ENCODE measurements at places on chromosomes 12 and 14. TPM values are rescaled to one million over a fixed set of nuclear protein-coding genes. Genes with fewer than 3 reads are reported as not detected.
A peak's percentile ranks its signal among the peaks of the same experiment; 100 is the strongest.

DDX11 gene
- total RNA-seq: 96.2 TPM

KRT74 gene
- total RNA-seq: not detected

CLEC2A gene
- not detected for total RNA-seq

KRT6C gene
- total RNA-seq: not detected

DNA sequence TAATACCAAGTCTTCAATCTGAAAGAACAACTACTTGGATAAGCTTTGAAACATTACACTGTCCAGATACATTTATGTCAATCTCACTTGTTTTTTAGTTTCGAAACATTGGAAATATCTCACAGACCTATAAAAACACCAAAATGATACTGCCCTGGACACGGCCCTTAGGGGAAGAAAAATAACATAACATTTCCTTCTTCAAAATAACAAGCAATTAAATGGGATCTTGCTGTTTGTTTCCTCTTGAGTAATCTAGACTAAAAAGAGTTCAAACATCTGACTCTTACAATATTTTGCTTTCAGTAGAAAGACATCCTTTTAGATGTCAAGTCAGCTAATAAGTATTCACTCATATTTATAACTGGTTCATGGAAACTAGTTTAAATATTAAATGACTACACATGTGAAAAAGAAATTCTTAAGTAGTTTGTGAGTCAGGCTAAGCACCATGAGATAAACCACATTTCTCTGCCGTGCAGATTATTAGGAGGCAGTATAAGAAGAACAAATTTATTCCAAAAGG, 87.5 kb downstream of the EPS8 start:
- no peak overlapping the region for H3K4me3 ChIP-seq
- DNase-seq: no peak
- no peaks in the 10 kb centered on the region for H3K36me3 ChIP-seq
- peaks cover 28% of the 10 kb centered on the region for H3K4me1 ChIP-seq
- H3K27me3 ChIP-seq: no peaks in the 10 kb centered on the region

GRCh38 chr14:55077170-55078151, 26.0 kb downstream of the MAPK1IP1L start:
- no peaks in the 10 kb centered on the region for H3K27me3 ChIP-seq
- H3K27ac ChIP-seq: no peak overlapping the region
- DNase-seq: no peak
- no peaks in the 10 kb centered on the region for H3K36me3 ChIP-seq

- no peak for DNase-seq
- peak overlapping the region; percentile 67 for H3K27ac ChIP-seq
- H3K4me3 ChIP-seq: peak overlapping the region; percentile 60
- peaks cover 14% of the 10 kb centered on the region for H3K27me3 ChIP-seq
- H3K4me1 ChIP-seq: peaks cover 24% of the 10 kb centered on the region
Measured at GRCh38 chr12:27968972-27969623, 3.4 kb downstream of the PTHLH start.

- no peak overlapping the region for H3K4me3 ChIP-seq
- no peak for DNase-seq
- no peak overlapping the region for H3K27ac ChIP-seq
- H3K36me3 ChIP-seq: no peaks in the 10 kb centered on the region
Measured at GRCh38 chr14:64970041-64970440, 2.1 kb downstream of the RAB15 start.

- peak overlapping the region; percentile 88 for H3K4me3 ChIP-seq
- peak overlapping the region; percentile 86 for H3K27ac ChIP-seq
- no peaks in the 10 kb centered on the region for H3K27me3 ChIP-seq
- no peak for DNase-seq
- H3K4me1 ChIP-seq: peaks cover 3% of the 10 kb centered on the region
Measured at GRCh38 chr12:118377884-118378470, 1.6 kb downstream of the SUDS3 start.

DNA sequence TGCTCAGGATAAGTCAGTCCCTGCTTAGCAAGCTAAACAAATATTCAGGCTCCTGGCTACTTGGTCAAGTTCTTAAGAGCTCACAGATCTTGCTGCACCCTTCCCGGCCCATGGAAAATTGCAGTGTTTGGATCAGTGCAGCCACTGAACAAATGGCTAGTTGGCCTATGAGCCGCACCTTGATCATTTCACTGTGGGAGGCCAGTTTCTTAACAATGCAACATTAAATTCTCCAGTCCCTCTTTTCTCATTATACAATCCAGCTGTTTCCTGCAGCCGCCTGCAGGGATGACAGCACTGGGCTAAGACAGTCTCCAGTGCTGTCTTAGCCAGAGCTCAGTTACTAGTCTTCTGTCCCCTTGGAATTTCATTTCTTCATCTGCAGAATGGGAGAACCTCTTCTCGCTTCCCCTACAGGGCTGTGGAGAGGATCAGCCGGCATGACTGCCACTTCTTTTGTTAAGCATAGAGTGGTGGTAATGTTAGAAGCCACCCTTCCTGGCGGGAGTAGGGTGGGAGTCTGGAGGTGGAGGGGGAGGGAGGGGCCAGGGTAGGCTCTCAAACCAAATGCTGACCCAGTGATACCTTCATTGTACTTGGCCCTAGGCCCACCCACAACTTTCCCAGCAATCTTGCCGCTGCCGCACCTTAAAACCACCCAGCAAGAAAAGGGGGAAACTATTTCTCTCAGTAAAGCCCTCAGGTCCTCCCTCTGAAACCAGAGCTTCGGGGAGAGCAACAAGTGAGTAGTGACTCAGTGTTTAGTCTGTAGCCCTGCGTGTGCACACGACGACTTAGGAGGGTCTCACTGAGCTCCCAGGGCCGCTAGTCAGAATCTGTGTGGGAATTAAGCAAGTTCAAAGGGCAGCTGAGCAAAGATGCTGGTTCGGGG, 145.7 kb downstream of the NUAK1 start:
- H3K27me3 ChIP-seq: no peaks in the 10 kb centered on the region
- no peak overlapping the region for H3K27ac ChIP-seq
- no peaks in the 10 kb centered on the region for H3K36me3 ChIP-seq
- H3K4me3 ChIP-seq: no peak overlapping the region
- H3K4me1 ChIP-seq: no peaks in the 10 kb centered on the region
- no peak for DNase-seq

- no peak for DNase-seq
- H3K27me3 ChIP-seq: no peaks in the 10 kb centered on the region
- no peak overlapping the region for H3K27ac ChIP-seq
- no peak overlapping the region for H3K4me3 ChIP-seq
Measured at GRCh38 chr12:4135919-4136605, 137.5 kb upstream of the CCND2 start.

DNA sequence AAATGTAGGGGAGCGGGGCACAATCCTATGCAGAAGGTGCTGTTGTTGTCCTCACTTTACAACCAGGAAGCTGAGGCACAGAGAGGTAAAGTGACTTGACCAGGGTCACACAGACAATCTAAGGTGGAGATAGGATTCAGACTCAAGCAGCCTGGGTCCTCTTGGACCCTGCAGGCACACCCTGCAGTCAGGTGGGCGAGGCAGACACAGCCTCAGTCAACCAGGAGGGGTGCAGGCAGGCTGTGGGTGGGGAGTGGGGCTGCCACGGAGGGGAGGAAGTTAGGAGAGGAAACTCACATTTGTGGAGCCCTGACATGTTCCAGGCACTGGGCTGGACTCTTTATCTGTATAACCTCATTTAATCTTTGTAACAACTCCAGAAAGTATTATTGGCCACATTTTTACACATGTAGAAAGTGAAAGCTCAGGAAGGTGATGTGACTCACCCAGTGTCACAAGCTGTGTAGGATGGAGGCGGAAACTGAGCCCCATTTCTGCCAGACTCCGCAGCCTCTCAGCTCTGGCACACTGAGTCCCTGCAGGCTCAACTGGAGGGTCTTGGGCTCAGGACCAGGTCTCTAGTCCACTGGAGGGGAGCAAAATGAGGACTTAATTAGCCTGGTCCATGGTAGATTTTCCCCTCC, 24.9 kb upstream of the CHGA start:
- H3K27me3 ChIP-seq: no peaks in the 10 kb centered on the region
- H3K27ac ChIP-seq: no peak overlapping the region
- H3K4me1 ChIP-seq: no peaks in the 10 kb centered on the region
- no peaks in the 10 kb centered on the region for H3K36me3 ChIP-seq
- H3K4me3 ChIP-seq: no peak overlapping the region

DNA sequence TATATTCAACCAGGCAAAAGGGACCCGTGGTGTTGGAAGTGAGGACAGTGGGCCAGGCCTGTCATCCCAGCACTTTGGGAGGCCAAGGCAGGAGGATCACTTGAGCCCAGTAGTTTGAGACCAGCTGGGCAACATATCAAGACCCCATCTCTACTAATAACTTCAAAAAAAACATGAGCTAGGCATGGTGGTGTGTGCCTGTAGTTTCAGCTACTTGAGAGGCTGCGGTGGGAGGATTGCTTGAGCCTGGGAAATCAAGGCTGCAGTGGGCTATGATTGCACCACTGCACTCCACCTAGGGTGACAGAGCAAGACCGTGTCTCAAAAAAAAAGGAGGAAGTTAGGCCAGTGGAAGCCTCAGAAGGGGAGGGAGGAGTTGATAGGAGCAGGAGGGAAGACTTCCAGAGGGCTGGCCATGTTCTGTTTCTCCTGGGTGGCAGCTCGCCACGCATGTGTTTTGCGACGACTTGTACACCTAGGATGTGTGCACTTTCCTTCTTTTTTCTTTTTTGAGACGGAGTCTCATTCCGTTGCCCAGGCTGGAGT, 10.1 kb downstream of the SLC25A29 start:
- no peak overlapping the region for H3K27ac ChIP-seq
- H3K27me3 ChIP-seq: no peaks in the 10 kb centered on the region
- no peak for DNase-seq

DNA sequence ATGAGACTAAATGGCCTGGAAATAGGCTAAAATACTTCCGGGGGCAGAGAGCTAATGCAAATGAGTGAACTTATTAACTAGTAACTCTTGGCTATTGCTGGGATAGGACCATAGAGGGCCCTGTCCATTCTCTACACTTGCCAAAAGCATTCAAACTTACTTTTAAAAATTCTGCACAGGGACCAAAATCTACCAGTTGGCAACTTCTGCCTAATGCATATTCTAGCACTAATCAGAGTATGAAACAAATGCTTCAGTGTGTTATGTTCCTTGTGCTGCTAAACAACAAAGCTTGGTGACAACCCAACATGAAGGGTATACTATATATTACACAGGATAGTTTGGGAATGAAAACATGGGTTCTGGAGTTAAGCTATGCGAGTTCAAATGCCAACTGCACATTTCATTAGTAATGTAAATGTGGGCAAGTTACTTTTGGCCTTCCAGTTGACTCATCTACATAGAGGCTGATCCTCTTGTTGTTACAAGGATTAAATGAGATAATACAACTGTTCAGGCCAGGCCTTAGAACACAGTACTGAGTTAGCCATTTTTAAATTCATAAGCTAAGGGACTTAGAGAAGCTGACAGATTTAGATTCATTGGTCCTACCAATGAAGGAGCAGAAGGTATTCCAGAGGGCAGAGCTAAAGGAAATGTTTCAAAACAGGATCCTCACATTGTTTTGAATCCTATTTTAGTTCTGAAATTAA, 32.4 kb downstream of the HIGD1C start:
- H3K4me3 ChIP-seq: no peak overlapping the region
- peaks cover 3% of the 10 kb centered on the region for H3K36me3 ChIP-seq
- H3K4me1 ChIP-seq: no peaks in the 10 kb centered on the region

- H3K27ac ChIP-seq: no peak overlapping the region
- H3K4me1 ChIP-seq: peaks cover 6% of the 10 kb centered on the region
- no peaks in the 10 kb centered on the region for H3K36me3 ChIP-seq
- no peak overlapping the region for H3K4me3 ChIP-seq
Measured at GRCh38 chr12:132191715-132192553, 47.7 kb downstream of the NOC4L start.

DNA sequence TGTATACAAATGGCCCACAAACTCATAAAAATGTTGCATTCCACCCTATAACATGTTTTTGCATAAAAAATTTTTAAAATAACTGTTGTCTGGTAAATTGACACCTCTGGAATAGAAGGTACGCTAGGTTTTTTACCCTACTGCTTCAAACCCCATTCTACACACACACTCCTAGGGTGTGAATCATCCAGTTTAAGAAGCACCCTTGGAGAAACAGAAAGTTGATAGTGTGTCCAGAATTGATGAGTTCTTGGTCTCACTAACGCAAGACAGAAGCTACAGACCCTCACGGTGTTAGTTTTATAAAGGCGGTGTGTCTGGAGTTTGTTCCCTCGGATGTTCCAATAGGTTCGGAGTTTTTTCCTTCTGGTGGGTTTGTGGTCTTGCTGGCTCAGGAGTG, 158.5 kb downstream of the KLRB1 start:
- H3K27me3 ChIP-seq: no peaks in the 10 kb centered on the region
- no peaks in the 10 kb centered on the region for H3K4me1 ChIP-seq

DNA sequence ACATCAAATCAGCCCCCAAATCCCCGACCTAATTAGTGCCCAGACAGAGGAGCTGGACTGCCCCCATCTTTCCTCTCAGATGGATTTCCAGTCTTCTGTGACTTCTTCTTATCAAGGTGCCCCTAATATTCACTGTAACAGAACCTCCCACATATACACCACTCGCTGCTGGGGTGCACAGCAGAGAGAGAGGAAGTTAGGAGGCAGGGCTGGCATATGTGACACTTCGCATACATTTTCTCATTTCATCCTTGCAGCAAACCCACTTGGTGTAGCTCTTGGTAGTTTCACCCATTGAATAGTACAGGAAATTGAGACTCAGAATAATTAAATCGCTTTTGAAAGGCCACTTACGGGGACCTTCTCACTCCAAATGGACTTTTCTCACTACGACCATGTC, 56.5 kb upstream of the CCND2 start:
- H3K27me3 ChIP-seq: no peaks in the 10 kb centered on the region
- no peaks in the 10 kb centered on the region for H3K36me3 ChIP-seq
- no peak overlapping the region for H3K27ac ChIP-seq
- H3K4me3 ChIP-seq: no peak overlapping the region
- no peak for DNase-seq
- H3K4me1 ChIP-seq: no peaks in the 10 kb centered on the region
